ENCODE measurements at places on chromosomes 6 and 20.
A peak's percentile ranks its signal among the peaks of the same experiment; 100 is the strongest.

DNA sequence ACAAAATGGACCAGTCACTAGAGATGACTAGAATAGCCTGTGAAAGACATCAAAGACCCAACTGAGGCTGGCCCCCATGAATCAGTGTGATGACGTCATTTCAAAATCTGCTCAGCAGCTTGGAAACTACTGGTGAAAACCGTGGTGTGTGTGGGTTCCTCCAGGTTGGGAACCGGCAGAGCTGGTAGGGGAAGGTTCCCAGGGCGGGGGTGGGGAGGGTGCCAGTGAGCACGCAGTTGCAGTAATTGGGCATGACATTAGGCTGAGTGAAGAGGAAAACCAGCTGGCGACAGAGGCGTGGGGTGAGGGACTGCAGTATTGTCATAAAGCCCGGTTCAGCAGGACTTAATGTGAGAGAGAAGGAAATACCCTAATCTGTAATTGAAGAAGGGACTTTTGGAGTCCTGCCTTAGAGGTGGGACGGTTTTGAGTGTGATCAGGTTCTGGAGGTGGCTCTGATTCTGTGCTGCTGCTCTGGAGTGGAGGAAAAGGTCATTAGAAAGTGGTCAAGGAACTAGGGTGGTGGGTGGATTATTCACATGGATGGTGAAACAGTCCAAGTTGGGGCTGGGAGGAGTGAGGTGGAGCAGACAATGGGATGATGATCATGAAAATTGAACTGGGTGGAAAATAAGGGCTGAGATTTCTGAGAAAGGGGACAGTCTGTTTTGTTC, 52.0 kb upstream of the MTHFD1L start:
- no peak for DNase-seq

DNA sequence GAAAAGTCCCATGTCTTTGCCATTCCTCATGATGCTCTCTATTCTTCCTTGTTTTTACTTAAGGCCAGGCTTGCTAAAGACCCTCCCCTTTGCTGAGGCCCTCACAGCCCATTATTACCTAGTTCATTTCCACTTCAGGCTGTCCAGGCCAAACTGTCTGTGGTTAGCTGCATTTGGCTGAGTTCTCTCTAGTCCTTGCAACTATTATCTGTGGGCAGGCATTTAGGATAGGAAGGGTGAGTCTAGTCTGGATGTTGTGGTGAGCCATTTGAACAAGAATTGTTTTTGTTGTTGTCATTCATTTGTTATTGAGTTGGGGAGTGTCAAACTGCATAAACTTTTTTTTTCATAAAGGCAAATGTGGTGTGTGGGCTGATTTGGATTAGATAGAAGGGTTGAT, 182.4 kb downstream of the CD109 start:
- no peak for DNase-seq

GRCh38 chr20:13278812-13279570, 57.9 kb downstream of the ISM1 start:
- no peak for DNase-seq

DNA sequence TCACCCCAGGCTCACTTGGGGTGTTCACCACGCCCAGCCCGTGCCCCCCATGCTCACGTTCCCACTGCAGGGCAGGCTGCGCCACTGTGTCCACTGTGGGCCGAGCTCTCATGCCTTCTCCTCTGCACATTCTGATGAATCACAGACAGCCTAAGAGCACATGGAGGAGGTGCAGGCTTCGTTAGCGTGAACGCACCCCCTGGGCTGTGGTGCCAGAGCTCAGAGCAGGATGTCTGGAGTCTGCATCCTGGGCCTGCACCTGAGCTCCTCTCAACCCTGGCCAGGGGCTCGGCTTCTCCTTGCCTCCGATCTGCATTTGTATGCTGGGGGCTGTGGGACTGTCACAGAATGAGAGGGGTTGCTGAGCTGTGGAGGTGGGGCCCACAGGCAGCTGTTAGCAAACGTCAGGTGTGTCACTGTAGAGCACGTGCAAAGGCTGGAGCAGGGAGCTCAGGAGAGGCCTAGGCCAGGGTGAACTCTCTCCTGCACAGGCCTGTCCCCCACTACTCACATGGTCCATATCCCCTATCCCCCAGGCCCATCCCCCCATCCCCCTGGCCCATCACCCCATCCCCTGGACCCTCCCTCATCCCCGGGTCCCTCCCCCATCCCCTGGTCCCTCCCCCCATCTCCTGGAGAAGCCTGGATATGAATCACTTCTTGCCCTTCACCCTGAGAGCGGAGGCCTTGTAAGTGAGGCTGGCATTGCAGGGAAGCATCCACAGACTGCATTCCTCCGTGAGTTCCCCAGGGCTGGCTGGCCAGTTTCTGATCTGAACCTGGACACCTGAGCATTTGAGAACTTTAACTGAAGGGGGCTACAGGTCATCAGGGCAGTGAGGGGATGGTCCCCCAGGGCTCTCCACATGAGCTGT, 309.5 kb downstream of the TAF4 start:
- no peak for DNase-seq

DNA sequence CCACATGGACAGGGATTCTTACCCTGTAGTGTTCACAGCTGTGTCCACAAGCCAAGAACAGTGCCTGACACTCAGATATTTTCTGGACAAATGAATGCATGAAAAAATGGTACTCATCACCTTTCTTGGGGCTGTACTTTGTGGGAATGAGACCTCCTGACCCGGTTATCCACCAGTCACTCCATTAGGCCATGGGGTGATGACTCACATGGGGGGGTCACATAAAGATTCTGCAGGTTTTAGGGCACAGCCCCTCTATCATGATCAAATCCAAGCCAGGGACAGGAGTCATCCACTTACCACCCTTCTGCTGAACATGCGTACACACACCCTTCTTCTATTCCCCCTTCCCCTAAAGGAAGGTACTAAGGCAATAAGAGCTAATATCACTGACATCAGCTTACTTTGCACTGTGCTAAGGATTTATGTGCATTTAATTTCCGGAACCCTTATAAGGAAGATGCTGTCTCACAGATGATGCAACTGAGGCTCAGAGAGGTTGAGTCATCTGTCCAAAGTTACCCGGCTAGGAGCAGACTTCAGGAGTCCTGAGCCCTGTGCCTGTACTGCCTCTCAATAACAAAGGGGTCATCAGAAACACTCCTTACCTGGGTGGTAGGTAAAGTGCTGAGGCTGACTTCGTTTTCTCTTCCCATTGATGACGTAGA, 107.8 kb downstream of the NFATC2 start:
- no peak for DNase-seq

GRCh38 chr20:44017211-44017610, 102.6 kb downstream of the TOX2 start:
- DNase-seq: no peak

GRCh38 chr6:6660339-6661045, 72.0 kb downstream of the LY86 start:
- no peak for DNase-seq

DNA sequence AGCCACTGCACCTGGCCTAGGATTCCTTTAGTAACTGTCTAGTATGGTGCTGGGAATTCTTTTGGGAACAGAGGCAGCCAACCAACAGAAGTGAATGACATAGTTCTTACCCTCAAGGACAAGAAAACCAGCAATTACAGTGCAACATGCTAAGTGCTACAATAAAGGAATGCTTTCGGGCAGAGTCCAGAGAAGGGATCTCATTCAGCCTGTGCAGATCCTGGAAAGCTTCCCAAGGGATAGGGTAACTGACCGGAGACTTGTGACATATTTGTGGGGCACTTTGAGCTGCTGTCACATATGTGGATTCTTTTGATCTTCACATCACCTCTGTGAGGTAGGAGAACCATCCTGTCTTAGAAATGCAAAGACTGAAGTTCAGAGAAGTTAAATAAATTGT, 46.8 kb downstream of the C6orf15 start:
- no peak for DNase-seq

GRCh38 chr6:37583261-37583660, 83.6 kb upstream of the CCDC167 start:
- no peak for DNase-seq

GRCh38 chr20:36248836-36249235, 12.6 kb downstream of the AAR2 start:
- DNase-seq: peak; percentile 7

DNA sequence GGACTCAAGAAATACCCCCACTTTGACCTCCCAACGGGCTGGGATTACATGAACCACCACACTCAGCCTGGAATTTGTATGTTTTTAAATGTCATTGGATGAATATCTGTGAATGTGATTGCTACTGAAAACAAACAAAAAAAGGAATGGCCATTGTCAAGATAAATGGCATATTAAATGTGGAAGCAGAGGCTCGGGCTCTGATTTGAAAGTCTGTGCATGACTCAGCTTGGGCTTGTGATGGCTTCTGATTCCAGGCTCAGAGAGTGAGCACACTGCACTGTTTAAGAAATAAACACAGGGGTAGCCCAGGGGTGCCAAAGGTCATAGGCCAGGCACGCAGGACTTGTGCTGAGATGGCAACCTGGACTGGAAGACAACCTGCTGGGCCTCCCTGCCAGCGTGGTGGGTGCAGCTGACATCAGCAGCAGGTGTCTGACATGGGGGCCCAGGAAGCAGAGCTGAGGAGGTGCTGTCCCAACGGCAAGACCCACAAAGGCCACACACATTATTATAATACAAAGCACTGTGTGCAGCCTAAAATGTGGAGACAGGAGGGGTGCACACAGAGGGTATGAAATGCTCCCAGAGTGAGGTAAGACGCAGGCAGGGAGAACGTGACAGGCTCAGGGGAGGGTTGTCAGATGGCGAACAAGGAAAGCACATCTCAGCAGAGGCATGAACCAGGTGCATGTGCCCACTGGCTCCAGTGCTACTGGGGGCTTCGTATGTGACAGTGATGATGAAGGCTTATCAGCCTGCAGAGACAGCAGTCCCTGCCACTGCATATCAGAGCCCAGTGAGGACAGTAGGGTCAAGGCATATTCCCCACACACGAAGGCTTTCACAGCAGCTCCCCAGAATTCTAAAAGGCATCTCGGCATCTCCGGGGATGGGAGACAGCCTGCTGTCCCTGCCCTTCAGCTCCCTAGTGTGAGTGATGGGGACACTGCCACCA, 169.4 kb downstream of the SYNDIG1 start:
- no peak for DNase-seq

Data from amygdala (tissue), 56 donors.